ENCODE measurements at places on chromosomes 7 and 10.

- no peak for DNase-seq
Measured at GRCh38 chr10:32445036-32445435, 904 bp upstream of the CCDC7 start.

GRCh38 chr10:132363921-132364593 lies 32.1 kb downstream of the LRRC27 start:
- DNase-seq = no peak

DNA sequence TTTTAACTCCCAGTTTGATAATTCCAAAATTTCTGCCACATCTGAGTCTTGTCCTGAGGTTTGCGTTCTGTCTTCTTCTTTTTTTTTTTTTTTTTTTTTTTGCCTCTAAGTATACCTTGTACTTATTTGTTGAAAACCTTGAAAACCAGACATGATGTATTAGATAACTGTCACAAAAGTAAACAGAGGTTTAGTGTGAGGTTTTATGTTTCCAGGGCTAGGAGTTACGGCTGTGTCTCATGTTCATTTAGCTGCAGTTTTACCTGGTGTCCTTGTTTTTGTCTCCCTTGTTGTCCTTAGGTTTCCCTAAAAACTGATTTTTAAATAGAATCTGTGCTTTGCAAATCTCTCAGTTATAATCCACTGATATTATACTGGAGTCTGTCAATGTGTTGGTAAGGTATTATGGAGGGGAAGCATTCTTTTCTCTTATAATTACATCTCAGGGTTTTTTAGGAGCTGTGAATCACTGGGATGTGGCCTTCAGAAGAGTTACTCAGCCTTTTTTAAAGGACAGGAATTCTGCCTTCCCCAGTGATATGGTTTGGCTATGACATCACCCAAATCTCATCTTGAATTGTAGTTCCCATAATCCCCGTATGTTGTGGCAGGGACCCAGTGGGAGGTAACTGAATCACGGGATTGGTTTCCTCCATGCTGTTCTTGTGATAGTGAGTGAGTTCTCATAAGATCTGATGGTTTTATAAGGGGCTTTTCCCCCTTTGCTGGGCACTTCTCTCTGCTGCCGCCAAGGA lies 95.0 kb downstream of the CDCA7L start:
- DNase-seq = no peak

GRCh38 chr7:80346704-80347103 lies 165.2 kb downstream of the GNAT3 start:
- DNase-seq = no peak

- DNase-seq = no peak
Measured at GRCh38 chr10:34655286-34656170, 159.6 kb downstream of the PARD3 start.

- no peak for DNase-seq
Measured at GRCh38 chr10:133357285-133358161, at the start of gene FUOM. Gene FUOM, minus strand, starts transcription at chr10:133358019. Its CDS starts 12 bp downstream, at chr10:133358007.

GRCh38 chr10:132691711-132692153 lies 94.2 kb downstream of the NKX6-2 start:
- peak; percentile 31 for DNase-seq

- DNase-seq = no peak
Measured at GRCh38 chr10:84562592-84562991, 234.2 kb downstream of the CCSER2 start.

DNA sequence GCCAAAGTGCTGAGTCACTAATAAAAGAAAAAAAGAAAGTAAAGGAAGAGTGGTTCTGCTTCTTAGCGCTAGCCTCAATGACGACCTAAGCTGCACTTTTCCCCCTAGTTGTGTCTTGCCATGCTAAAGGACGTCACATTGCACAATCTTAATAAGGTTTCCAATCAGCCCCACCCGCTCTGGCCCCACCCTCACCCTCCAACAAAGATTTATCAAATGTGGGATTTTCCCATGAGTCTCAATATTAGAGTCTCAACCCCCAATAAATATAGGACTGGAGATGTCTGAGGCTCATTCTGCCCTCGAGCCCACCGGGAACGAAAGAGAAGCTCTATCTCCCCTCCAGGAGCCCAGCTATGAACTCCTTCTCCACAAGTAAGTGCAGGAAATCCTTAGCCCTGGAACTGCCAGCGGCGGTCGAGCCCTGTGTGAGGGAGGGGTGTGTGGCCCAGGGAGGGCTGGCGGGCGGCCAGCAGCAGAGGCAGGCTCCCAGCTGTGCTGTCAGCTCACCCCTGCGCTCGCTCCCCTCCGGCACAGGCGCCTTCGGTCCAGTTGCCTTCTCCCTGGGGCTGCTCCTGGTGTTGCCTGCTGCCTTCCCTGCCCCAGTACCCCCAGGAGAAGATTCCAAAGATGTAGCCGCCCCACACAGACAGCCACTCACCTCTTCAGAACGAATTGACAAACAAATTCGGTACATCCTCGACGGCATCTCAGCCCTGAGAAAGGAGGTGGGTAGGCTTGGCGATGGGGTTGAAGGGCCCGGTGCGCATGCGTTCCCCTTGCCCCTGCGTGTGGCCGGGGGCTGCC lies at the start of gene IL6:
IL6 (plus strand) TSS at position 294 of the 807 bp plus-strand sequence; CDS start at position 357, 63 bp downstream.
- no peak for DNase-seq

DNA sequence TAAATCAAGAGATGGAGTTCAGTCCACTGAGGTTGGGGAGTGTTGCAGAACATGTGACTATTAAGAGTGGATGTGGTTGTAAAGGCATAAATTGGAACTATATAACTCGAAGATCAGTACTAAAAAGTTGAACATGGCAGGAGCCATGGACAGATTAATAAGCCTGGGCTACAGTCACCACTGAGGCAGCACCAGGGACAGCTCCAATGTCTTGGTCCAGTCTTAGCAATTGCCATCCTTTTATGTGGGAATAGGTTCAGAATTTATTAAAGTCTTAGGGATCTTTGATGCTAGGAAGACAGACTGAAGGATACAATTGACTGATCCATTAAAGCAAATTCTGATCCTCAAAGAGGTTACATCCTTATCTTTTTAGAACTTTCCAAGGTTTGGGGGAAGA lies 156.6 kb downstream of the ADRA2A start:
- no peak for DNase-seq

DNA sequence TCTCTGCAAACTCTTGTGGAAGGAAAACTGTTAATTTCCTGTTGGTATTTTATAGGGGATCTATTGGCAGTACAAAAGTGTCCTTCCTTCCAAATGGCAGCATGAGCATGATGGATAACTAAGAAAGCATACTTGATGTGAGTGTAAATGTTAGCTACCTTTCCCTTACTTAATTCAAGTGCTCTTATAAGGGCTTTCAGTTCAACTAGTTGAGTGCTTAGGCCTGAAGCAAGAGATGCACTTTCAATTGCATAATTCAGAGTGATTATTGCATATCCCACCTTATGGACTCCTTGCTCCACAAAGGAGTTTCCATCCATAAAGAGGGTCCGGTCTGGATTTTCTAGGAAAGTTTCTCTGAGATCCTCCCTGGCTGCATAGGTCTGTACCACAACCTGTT lies 56.3 kb upstream of the CYP2C8 start:
- DNase-seq = no peak

DNA sequence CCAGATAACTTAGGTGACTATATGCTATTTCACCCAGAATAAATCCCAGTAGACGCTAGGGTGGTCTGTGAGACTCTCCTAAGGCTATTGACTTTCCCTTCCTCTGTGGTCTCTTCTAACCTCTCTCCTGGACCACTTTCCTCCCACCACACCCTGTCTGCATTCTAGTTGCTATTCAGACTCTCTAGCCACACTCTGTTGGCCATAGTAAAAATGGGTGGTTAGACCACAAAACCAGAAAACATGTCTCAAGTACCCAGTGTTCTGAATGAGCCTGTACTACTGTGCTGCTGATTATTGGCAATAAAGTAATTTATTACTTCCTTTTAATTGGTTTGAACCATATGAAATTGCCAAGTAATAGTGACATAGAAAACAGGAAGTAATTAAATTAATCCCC lies 240.8 kb downstream of the KIF20B start:
- DNase-seq = no peak

DNA sequence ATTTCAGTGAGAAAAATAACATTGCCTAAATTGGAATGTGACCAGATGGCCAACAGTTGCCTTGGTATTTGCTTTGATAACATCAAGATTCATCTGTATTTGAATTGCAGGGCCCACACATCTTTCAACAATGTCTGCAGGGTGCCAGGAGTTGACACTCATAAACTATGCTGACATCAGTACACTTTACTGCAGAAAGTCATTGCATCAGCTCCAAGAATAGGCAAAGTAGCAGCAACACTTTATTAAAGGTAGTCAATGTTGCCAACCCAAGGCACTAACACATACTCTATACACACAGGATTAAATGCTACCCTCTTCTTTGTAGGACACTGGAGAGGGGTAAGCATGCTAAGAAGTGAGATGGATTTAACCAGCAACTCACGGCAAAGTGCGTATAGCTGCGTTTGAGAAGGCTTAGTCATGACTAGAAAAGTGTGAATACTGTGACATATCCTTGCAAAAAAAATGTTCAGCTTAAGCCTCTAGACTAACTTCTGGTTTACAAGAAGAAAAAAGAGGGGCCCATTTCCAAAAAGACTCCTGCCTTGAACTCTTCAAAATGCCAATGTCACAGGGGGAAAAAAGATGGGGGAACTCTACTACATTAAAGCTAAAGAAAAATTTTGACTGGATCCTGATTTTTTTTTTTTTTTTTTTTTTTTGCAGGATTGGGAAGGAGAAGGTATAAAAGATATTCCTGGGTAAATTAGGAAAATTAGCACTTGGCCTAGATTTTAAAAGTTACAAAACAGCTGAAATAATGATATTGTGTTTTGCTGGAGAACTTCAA lies 2.2 kb downstream of the BBIP1 start:
- DNase-seq = no peak

GRCh38 chr7:121192834-121193233 lies 136.0 kb upstream of the WNT16 start:
- DNase-seq = no peak

- no peak for DNase-seq
Measured at GRCh38 chr10:65742906-65743305, 1182.9 kb upstream of the LRRTM3 start.

- no peak for DNase-seq
Measured at GRCh38 chr10:93718937-93719725, 16.7 kb upstream of the FRA10AC1 start.

DNA sequence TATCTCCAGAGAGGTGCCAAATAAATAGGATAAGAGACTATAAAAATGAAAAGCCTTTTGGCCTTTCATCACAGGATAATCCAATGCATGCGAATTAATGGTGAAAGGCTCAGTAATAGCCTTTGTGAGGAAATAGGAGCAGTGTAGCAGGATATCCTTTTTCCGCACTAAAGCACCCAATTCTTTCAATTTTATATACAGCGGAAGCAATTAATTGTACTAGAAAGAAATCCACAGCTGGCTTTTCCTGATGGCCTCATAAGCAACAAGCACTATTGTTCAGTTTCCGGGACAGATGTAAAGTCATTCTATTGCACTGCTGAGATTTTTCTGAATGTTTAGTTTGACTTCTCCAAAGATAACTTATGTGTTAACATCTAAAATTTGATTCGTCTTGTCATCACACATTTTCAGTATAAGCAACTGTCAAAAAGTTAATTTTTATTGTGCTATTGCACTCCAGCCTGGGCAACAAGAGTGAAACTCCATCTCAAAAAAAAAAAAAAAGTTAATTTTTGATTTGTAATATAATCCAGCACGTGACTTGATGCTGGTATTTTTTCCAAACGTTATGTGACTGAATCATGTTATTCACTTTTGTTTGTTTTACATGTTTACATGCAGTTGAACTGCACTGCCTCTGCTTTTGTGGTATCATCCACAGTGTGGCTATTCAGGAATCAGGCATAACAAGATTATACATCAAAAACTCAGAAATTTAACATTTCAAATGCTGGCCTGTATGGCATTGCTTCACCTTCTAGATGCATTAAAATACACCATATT lies 8.4 kb upstream of the BMPR1A start:
- no peak for DNase-seq

DNA sequence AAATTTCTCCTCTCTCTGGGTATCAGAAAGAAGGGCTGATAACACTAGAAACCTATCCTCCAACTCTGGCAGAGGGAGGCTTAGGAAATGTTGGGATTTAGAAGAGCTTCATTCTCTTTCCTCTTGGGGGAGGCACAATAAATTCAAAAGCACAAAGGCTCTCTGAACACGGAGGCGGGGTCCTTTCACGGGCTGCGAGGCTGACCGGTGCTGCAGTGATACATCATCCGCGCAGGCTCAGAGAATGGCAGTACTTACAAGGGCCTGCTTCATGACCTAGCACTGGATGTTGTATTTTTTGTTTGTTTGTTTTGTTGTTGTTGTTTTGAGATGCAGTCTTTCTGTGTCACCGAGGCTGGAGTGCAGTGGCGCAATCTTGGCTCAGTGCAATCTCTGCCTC lies 306.2 kb downstream of the SORCS3 start:
- DNase-seq = no peak
